ENCODE measurements at places on chromosomes 6 and 20. TPM values are rescaled to one million over a fixed set of nuclear protein-coding genes. Genes with fewer than 3 reads are reported as not detected.

The SIRPB2 gene
- not detected for total RNA-seq

The PKIB gene
- total RNA-seq, result 10.6 TPM

The MOCS3 gene
- total RNA-seq, result 9.5 TPM

The SAPCD1 gene
- 2.2 TPM for total RNA-seq

The JAG1 gene
- total RNA-seq, result 132 TPM

The DCDC2 gene
- 37.1 TPM for total RNA-seq

The ID1 gene
- 27.5 TPM for total RNA-seq

The TBXT gene
- not detected for total RNA-seq

The SLC22A7 gene
- not detected for total RNA-seq

The GPR6 gene
- not detected for total RNA-seq

The SKIC2 gene
- total RNA-seq, result 43.3 TPM

The GSTA2 gene
- total RNA-seq, result not detected

The ANKEF1 gene
- 8.2 TPM for total RNA-seq

The RNF144B gene
- total RNA-seq, result 13.2 TPM

The SLC16A10 gene
- total RNA-seq, result 1.0 TPM
